ENCODE measurements at places on chromosomes 12 and 14.
A peak's percentile ranks its signal among the peaks of the same experiment; 100 is the strongest.

DNA sequence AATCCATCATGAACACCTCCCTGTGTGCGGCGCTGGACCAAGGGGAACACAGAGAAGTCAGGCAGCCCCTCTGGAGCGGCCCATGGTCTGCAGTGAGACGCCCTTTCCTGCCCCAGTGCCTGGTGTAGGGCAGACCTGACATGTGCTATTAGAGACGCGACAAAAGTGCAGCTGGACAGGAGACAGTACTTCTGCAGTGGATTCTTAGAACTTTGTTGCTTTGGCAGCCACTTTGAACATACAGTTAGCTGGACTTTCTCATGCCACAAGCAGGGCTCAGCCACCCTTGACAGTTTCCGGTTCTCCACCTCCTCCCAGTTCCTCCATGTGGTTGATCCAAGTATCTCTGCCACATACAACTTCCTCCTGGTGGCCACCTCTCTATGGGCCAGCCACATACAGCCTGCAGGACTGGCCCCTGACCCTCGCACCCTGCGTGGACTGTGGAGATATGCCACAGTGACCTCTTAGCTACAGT lies 45.9 kb downstream of the LGMN start:
- no peak for DNase-seq

- DNase-seq, result no peak
These were observed 106.0 kb upstream of the SSTR1 start for GRCh38 chr14:38101679-38102078.

DNA sequence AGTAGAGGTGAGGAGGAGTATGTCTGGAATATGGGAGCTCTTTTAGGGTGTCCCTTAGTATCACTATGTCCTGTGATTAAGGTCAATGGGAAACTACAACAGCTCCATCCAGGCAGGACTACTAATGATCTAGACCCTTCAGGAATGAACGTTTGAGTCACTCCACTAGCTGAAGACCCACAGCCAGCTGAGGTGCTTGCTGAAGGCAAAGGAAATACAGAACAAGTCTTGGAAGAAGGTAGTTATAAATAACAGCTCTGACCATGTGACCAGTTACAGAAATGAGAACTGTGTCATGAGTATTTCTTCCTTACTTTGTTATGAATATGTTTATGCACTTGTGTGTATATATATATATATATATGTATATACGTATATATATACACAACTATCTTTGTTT lies 40.5 kb upstream of the USP44 start:
- DNase-seq, result no peak

- DNase-seq, result no peak
These were observed 1.4 kb downstream of the NTF3 start for GRCh38 chr12:5433081-5433844.

DNA sequence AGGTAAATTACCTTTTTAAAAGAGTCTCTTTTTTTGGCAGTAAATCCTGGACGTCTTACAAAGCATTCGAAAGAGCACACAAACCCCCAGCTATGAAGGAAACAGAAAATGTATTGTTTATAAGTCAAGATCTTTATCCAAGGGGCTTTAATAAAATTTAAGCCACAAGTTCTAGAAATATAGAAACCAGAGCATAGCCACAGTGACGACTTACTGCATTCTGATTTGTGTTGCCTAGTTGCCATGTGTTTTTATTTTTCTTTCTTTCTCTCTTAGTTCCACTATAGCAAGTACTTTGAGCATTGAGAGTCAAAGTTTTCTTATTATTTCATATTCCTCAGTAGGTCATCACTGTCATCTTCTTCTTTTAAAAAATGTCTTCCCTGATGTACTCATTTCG lies 47.8 kb upstream of the TBPL2 start:
- DNase-seq, result no peak

- no peak for DNase-seq
These were observed 75.6 kb upstream of the DACT1 start for GRCh38 chr14:58562141-58562540.

GRCh38 chr12:122356192-122356635 lies 66.3 kb downstream of the CLIP1 start:
- DNase-seq, result peak; percentile 46

DNA sequence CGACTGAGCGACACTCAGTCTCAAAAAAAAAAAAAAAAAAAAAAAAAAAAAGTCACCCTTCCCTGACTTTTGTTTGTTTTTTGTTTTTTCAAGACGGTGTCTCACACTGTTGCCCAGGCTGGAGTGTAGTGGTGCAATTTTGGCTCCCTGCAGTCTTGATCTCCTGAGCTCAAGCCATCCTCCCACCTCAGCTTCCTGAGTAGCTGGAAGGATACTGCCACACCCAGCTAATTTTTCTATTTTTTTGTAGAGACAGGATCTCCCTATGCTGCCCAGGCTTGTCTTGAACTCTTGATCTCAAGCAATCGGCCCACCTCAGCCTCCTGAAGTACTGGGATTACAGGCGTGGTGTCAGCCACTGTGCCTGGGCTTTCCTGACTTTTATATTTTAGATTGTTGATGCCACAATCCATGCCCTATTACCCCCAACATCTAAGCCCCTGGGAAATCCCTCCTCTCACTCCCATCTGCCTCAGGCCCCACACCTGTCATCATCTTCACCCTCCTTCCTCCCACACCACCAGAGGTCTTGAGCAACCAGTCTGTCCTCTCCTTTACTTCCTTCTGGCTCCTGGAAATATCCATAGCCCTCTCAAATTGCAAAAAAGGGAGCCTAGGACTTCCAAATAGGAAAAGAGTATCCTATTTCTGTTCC lies 7.8 kb downstream of the IKZF4 start:
- no peak for DNase-seq

DNA sequence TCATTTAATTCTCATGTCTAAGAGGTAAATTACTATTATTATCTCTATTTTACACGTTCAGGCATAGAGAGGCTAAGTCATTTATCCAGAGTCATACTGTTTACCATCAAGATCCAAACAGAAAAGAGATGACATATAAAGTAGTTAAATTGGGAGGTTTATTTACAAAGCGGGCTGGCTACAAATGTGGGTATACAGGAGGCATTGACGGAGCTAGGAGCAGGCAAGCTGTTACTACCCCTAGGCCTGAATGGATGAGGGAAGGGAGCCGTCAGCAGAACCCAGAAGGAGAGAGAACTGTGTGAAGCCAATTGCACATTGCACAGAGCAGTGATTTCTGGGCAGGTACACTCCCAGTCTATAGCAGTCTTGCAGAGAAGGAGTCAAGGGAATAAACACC lies 39.8 kb downstream of the DACT1 start:
- DNase-seq, result no peak

GRCh38 chr14:75223664-75224154 lies 47.3 kb upstream of the TMED10 start:
- no peak for DNase-seq

GRCh38 chr12:21526721-21527345 lies 737 bp downstream of the SPX start:
- DNase-seq, result no peak

DNA sequence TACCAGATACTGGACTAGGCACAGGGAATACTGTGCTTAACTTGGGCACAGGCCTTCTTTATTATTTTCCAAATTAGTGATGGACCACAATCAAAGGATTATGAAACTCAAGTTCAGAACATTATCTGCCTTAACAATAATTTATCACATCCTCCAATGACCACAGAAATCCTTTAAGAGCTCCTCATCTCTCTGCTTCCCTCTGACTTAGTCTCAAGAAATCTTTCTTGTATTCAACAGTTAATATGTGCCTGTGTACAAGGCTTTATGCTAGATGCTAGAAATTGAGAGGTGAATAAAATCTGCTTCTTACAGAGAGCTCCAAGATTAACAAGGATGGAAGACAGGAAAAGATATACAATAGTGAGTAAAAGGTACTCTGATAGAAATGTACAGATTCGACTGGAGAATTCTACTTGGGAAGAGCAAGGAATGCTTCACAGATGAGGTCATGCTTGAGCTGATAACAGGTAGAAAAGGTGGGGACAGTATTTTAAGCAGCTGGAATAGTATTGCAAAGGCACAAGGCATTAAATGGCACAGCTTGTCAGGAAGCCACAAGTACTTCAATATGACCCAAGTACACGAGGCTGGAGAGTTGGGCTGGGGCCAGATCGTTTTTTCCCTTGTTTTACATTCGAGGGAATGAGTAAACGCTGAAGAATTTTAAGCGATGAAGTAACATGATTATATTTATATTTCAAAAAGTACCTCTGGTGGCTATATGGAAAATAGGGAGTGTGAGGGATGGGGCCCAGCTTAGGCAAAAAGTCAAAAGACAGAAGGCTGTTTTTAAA lies 55.1 kb upstream of the ARID2 start:
- no peak for DNase-seq

- DNase-seq, result no peak
These were observed 52.3 kb downstream of the IRAK3 start for GRCh38 chr12:66241061-66242043.

GRCh38 chr14:74563233-74563585 lies 48.8 kb downstream of the LTBP2 start:
- no peak for DNase-seq

- DNase-seq, result no peak
These were observed 110.9 kb upstream of the MGAT4C start for GRCh38 chr12:86367137-86367536.

- no peak for DNase-seq
These were observed 27.2 kb upstream of the PNMA1 start for GRCh38 chr14:73741386-73741875.

GRCh38 chr12:34400986-34401658 lies 378.8 kb downstream of the ALG10 start:
- no peak for DNase-seq

DNA sequence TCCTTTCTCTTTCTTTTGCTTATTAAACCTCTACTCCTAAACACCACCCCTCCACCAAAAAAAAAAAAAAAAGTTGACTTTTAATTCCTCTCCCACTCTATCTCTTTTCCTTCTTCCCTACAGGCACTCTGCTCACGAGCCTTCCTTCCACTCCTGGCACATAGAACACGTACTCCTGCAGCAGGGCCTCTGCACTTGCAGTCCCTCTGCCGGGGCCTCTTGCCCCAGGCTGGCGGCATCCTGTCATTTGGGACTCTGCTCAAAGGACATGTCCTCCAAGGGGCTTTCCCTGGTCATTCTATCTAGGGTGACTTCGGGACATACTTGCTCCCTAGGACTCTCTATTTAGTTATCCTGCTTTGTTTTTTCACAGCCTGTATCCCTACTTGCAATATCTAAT lies 7.7 kb downstream of the FOS start:
- no peak for DNase-seq

DNA sequence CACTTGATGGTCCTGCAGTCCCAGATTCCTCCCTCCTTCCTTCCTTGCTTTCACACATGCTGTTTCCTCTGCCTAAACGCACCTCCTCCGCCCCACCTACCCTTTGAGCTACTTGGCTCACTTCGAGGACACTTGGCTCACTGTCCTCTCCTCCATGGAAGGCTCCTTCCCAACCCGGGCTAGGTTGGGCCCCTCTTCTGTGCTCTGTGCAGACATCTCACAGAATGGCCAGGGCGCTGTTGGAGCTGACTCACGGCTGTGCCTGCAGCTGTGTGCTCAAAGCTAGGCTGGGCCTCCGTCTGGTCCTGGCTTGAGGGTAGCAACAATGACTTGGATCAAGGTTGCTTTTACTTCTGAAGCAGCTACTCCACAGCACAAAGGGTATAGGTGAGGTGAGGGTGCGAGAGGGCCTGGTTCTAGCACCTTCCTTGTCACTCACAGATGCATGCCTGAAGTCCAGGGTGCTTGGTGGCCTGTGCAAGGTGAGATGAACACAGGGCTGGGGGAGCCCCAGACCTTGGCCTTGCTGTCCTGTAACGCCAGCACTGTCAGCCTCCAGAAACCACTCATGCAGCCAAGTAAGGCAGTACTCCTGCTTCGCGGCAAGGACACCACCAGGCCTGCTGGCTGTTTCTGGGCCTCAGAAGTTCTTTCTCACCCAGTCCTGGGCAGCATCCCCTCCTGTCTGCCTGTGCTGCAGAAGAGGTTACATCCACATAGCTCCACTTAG lies 61.8 kb downstream of the GALNT16 start:
- no peak for DNase-seq

DNA sequence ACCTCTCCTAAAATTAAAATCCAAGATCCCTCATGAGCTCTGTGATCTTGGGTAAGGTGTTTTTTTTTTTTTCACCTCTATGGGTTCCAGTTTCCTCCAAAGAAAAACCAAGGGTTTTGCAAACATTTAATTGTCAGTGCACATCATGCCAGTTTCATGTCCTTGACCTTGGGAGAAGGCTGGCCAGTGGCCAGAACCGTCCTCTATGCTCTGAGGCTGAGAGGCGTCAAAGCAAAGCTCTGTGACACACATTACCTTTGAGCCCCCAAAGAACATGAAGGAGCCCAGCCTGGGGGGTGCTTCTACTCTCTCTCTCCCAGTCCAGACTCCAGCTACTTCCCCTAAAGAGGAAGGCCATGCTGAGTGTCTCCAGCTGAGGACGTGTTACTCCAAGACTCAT lies 145.5 kb upstream of the TMEM132C start:
- DNase-seq, result no peak

Measured in renal pelvis (tissue), 12 donors.